Left renal pelvis (tissue), 4 donors: ENCODE measurements at places on chromosomes 6 and 20. TPM values are rescaled to one million over a fixed set of nuclear protein-coding genes. Genes with fewer than 3 reads are reported as not detected.

GRCh38 chr6:64838726-64839125 lies 868.3 kb downstream of the EYS start:
- DNase-seq: no peak

DNA sequence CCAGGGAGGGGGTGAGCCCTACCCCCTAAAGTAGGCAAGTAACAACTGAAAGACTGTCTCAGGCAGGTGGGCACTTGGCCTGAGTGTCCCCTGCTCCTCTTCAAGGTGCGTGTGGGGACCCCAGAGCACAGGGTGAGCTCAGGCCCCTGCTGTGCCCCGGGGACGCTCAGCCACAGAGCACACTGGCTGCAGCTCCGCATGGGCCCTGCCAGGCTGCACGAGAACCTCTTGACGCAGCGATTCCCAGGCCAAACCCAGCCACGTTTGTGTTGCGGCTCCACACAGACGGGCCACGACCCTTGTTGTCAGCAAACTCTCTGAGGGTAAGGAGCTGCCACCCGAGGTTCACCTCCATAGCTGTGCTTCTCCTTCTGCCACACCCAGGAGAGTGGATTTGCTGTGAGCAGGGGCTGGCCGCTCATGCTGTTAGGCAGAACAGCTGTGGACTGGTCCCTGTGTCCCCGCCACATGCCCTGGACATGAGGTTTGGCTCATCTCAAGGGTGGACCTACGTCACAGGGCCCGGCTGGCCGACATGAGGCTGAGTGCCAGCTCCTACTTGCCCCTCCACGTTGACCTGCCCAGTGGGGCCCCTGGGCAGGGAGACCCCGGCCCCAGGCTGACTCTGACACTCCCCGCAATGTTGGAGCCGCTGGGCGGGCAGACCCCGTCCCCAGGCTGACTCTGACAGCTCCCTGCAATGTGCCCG lies 29.7 kb upstream of the GATA5 start:
- DNase-seq: no peak

GRCh38 chr6:170093658-170094596 lies 197.0 kb downstream of the DLL1 start:
- DNase-seq: no peak

DNA sequence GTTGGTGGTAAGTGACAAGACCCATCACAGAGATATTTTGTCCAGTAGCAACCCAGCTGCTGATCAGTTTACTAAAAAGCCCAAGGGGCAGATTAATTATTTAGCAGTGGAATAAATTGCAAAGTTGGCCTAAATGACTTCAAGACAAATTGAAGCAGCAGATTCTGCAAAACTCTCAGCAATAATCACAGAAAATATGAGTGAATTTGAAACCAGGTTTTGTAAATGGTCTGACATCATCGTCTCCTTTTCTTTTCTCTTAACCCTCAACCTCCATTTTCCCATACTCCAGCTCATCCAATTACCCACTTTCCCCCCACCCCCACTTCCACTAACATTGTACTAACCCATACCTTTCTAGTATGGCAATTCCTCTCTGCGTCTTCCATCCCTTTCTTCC lies 11.3 kb upstream of the PTPRK start:
- DNase-seq: no peak

DNA sequence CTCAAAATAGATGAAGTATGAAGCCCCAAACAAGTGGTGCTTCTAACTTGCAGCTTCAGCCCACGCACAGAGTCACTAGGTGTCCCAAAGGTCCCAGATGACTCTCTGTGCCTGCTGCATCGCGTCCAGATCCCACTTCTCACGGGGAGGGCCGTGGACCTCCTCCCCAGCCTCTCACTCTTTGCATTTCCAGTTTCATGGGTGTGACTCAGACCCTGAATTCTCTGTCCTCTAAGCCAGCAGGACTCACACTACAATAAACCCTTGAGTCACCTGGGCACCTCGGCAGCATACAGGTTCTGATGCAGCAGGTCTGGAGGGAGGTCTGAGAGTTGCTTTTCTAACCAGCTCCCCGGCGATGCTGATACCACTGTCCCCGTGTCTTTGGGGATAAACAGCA lies 114.0 kb upstream of the RIN2 start:
- DNase-seq: no peak

DNA sequence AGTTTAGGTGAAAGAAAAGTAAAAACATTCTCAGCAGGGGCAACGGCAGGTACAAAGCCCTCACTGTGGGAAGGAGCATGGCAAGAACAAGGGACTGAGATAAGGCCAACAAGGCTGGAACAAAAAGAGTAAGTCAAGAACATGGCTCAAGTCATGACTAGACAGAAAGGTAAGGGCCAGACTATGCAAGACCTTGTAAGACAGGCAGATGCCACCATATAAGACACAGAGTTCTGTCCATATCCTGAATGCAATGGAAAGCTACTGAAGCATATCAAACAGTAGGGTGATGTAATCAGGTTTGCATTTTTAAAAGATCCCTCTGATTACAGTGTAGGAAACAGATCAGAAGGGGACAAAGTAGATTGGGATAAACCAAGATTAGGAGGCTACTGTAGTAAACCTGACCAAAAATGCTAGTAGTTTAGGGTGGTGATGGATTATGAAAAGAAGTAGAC lies 5.5 kb downstream of the REV3L start:
- no peak for DNase-seq

DNA sequence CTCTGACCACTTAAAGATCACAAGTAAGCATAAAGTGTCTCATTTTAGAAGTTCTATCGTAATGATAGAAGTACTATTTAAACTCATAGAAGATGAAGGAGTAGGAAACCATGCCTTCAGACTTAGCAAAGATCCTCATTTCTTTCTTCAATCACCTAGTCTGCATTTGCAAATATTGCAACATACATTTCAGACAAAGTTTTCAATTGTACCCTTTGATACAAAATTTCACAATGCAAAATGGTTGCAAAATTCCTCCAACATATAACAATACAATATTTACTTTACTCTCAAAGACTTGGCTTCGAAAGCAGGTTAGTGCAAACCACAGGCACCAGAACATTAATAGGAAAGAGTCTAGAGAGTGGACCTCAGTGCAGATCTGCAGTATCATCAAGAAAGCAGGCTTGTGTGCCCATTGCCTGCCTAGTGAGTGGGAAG lies 16.1 kb upstream of the ROS1 start:
- no peak for DNase-seq

- DNase-seq: no peak
These were observed 64.8 kb downstream of the HCRTR2 start for GRCh38 chr6:55239099-55239498.

GRCh38 chr6:121521164-121521555 lies 85.7 kb downstream of the GJA1 start:
- DNase-seq: no peak

GRCh38 chr6:130148181-130148580 lies 74.6 kb downstream of the SAMD3 start:
- DNase-seq: no peak

DNA sequence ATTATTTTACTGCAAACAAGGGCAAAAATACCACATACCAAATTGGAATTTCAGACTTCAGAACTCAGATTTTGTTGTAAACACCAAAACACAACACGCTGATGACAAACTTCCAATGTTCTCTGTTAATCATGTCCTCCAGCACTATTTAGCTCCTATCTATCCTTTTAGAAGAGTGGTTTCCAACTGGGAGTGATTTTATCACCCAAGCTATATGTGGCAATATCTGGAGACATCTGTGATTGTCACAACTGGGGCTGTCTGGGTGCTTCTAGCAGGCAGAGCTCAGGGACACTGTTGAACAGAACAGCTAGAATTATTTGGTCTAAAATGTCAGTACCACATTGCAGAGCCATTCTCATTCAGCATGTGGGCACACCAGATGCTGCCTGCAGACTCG lies 244.6 kb downstream of the FOXC1 start:
- no peak for DNase-seq

GRCh38 chr20:9163995-9164394 lies 95.1 kb downstream of the PLCB4 start:
- no peak for DNase-seq

DNA sequence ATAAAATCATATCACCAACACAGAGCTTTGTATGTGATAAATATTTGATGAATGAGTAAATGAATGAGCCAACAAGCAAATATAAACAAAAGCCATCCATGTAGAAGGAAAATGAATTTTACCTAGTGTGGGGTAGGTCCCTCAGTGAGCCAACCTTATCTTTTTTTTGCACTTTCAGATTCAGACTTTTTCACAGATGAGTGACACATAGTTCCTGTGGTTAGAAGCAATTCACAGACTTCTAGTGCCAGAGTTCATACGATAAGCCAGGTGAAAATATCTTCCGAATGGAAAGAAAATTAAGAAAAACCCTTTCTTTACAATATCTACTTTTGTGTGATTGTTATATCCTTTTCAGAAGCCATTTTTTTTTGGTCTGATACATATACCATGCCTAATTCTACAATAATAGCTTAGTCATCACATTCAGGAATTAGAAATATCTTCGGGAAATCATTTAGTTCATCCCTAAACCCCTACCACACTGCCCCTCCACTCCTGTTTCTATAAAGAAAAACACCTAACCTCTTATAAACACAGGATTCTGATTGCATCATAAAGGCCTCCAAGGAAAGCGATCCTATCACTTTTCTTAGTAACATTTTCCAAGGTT lies 82.7 kb upstream of the CNR1 start:
- DNase-seq: no peak

GRCh38 chr6:109097661-109098060 lies 2.4 kb downstream of the CEP57L1 start:
- DNase-seq: no peak

GRCh38 chr20:48875233-48875913 lies 46.1 kb upstream of the ARFGEF2 start:
- no peak for DNase-seq

- no peak for DNase-seq
These were observed 3.4 kb downstream of the SCUBE3 start for GRCh38 chr6:35216851-35217811.

GRCh38 chr20:6636209-6637159 lies 131.0 kb upstream of the BMP2 start:
- peak; percentile 39 for DNase-seq

- DNase-seq: no peak
These were observed 38.0 kb downstream of the TGM2 start for GRCh38 chr20:38126932-38127621.

DNA sequence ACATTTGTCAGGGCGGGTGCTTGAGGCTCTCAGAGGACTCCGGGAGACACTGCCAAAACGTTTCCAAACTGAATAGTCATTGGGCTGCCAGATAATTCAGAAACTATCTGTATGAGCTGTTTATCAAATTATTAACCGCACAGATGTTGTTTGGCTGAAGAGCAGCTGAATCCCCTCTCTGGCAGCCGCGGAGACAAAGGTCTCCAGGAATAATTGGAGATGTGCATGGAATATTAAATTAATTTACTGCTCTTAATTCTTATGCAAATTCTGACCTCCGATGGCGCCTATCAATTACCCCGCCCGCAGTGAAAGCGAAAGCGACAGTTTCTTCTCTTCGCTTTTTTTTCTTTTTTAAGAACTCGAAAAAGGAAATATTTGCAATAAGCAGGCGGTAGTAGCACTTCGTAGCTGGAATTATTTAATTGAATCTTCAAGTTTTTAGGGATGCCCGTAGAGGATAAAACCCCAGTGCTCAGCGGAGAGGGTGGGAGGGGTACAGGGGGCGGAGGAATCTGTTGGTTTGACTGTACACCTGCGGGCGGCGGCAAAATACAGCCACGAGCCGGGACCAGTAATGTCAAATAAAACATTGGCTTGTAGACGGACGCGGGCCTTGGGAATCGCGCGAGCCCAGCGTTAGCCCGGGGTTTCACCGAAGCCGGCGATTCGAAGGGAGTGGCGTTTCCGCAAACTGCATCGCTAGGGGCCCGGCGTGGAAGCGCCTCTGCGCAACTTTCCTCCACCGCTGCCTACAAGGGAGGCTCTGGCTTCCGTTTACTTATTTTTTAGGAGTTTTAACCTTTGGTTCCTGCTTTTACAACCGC lies 6.2 kb downstream of the LINC00237 start:
- DNase-seq: no peak

- no peak for DNase-seq
These were observed 80.2 kb downstream of the PLCB4 start for GRCh38 chr20:9149087-9149486.

- DNase-seq: no peak
These were observed 3.3 kb upstream of the ULBP3 start for GRCh38 chr6:150072201-150072600.

Gene C6orf132
- 1.2 TPM for polyA plus RNA-seq

Gene GPSM3
- 8.4 TPM for polyA plus RNA-seq

Gene PBOV1
- not detected for polyA plus RNA-seq

Gene CYB5R4
- polyA plus RNA-seq: 9.6 TPM

Gene PEX3
- 25.2 TPM for polyA plus RNA-seq

Gene SOX18
- polyA plus RNA-seq: 5.7 TPM

Gene FOXC1
- 83.8 TPM for polyA plus RNA-seq
